B cell (primary cell): ENCODE measurements at places on chromosomes 5 and 9. TPM values are rescaled to one million over a fixed set of nuclear protein-coding genes. Genes with fewer than 3 reads are reported as not detected.

GRCh38 chr5:142537938-142538337, 148.0 kb downstream of the FGF1 start:
- H3K27me3 ChIP-seq: no peaks in the 10 kb centered on the region
- no peaks in the 10 kb centered on the region for H3K36me3 ChIP-seq
- DNase-seq: no peak
- H3K4me3 ChIP-seq: no peak overlapping the region
- no peak overlapping the region for H3K27ac ChIP-seq

GRCh38 chr9:100661668-100662067, 83.8 kb downstream of the CAVIN4 start:
- no peak for DNase-seq
- no peaks in the 10 kb centered on the region for H3K36me3 ChIP-seq

GRCh38 chr9:109447329-109448076, 50.6 kb downstream of the PTPN3 start:
- H3K27me3 ChIP-seq: peaks cover 12% of the 10 kb centered on the region
- H3K4me3 ChIP-seq: no peak overlapping the region
- H3K4me1 ChIP-seq: no peaks in the 10 kb centered on the region
- no peak for DNase-seq

GRCh38 chr5:80369521-80369920, 38.3 kb upstream of the ZFYVE16 start:
- no peak overlapping the region for H3K4me3 ChIP-seq
- no peak overlapping the region for H3K27ac ChIP-seq
- H3K4me1 ChIP-seq: no peaks in the 10 kb centered on the region
- no peak for DNase-seq
- H3K27me3 ChIP-seq: no peaks in the 10 kb centered on the region

DNA sequence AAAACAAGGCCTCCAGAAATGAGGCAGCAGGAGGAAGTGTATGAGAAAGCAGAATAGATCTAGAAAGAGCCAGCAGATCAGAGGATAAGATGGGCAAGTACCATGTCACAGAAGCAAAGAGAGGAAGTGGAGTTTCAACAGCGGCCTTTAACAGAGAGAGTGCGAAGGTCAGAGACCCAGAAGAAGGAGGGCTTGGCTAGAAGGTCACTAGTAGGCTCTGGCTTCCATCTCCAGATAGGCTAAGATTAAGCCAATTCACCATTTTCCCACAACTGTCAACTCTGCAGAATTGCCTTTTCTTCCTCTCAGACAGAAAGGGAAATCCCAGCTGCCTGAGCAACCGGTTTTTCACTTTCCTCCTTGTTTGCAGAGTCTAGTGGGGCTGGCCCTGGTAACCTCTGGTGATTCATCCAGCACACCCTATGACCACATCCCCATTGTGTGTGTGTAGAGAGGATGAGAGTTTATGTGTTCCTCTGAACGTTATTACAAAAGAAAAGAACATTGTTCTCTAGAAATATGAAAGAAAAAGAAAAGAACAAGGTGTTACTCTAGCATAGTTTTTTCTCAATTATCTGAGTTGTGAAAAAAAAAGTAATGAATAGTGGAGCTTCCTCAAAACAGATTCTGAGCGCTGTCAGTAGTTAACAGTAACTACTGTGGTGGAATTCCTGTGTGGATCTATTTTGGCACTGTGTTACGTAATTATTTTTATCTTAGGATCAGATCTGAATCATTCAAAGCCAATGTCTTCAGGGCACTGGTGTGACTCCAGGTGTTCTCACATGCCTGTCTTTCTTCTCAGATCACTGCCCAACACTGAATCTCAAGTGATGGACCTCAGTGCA, 220.4 kb downstream of the ARRDC3 start:
- H3K4me3 ChIP-seq: no peak overlapping the region
- no peaks in the 10 kb centered on the region for H3K27me3 ChIP-seq
- peaks cover 12% of the 10 kb centered on the region for H3K4me1 ChIP-seq
- H3K36me3 ChIP-seq: no peaks in the 10 kb centered on the region
- peak; percentile 35 for DNase-seq

Gene KCTD16
- 0.17 TPM in 1 of 2 replicates, not detected in the other for total RNA-seq

Gene CDH6
- not detected in 2 replicates for total RNA-seq

Gene TMEM174
- total RNA-seq: not detected in 2 replicates

Gene CDKN2A
- total RNA-seq: 9.5 and 11.7 TPM in 2 replicates

Gene GLDC
- 0.71 and 1.1 TPM in 2 replicates for total RNA-seq

DNA sequence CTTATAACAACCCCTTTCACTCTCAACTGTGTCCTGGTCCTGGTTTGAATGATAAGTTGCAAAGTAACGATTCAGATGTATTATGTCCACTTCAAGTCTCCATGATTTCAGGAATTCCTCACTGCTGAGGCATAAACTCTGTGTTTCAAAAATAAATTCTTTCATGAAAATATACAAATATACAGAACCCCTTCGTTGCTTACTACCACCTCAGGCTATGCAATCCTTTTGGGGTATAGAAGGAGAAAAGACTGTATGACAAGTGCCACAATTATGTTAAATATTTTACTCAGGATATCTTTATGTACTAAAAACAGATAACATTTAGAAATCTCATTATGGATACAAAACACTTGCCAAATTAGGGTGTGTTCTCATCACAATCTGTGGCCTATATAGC, 190.7 kb downstream of the KCTD16 start:
- no peaks in the 10 kb centered on the region for H3K36me3 ChIP-seq
- no peak overlapping the region for H3K4me3 ChIP-seq
- DNase-seq: no peak
- no peaks in the 10 kb centered on the region for H3K4me1 ChIP-seq

Gene MAST4
- total RNA-seq: 56.0 and 57.1 TPM in 2 replicates

Gene FAM78A
- 41.8 and 42.9 TPM in 2 replicates for total RNA-seq

DNA sequence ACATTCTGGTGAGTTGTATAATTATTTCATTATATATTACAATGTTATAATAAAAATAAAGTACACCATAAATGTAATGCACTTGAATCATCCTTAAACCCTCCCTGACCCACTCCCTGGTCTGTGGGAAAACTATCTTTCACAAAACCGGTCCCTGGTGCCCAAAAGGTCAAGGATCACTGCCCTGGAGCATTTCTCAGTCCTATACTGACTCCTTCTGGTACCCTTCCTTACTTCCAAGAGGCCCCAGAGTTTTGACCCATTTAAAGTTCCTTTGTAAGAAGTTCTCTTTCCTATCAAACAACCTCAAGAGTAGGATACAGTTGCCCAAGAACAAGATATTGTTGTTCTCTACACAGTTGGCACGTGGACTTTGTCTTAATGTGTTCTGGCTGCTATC, 88.9 kb upstream of the TRPM3 start:
- no peaks in the 10 kb centered on the region for H3K4me1 ChIP-seq
- no peak overlapping the region for H3K4me3 ChIP-seq
- no peak overlapping the region for H3K27ac ChIP-seq
- no peak for DNase-seq
- H3K36me3 ChIP-seq: no peaks in the 10 kb centered on the region
- no peaks in the 10 kb centered on the region for H3K27me3 ChIP-seq

DNA sequence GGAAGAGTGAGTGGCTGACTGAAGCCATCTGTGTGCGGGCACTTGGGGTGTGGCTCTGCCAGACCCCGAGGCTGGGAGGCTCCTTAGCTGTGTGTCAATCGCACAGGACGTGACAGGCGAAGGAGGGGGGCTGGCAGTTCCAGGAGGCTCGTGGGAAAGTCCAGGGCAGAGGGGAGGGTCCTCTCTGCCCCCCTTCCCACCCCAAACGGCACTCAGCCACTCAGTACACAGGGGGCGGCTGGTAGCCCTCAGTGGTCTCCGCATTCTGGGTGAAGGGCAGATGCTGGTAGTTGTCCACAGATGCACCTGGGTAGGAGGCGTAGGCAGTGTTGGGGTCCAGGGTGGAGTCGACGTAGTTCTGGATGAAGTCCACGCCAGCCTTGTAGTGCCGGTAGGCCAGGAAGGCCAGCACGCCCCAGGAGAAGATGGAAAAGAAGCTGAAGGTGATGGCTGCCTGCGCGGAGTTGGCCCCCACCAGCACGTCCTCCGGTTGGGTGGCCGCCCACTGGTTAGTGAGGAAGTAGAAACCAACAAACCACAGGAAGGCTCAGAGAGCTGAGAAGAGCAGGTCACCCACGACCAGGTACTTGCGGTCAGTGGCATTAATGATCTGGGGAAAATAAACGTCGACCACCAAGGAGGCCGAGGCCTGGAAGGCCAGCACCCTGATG, 85.4 kb upstream of the CEP78 start:
- H3K27ac ChIP-seq: no peak overlapping the region
- peaks cover 8% of the 10 kb centered on the region for H3K4me1 ChIP-seq
- H3K4me3 ChIP-seq: no peak overlapping the region
- no peak for DNase-seq

DNA sequence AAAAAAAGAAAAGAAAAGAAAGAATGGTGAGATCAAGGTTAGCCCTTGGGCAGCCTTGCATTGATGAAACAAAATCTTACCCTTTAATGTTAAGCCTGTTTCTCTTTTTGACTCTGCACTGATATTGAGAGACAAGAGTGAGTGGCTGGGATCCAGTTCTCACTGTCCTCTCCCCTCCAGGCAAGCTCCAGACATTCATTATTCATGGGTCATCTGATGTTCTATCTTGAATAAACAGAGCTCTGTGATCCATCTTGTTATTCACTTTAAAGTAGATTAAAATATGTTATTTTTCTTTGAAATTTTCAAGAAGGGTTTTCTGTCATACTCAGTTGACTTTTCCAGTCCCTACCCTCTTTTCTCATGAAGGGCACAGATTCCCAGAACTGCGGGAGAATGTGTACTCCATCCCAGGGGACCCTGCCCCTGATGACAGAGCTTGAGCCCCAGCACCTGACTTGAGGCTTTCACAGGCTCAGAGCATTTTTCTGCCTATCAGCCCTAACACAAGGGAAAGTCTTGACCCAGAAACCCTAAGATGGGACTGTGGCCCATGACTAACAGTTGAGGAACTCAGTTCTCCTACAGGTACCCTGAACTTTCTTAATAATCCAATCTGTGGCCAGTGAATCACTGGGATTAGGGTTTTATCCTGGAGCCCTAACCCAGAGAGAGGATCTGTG, 24.1 kb downstream of the ACTL7B start:
- H3K4me3 ChIP-seq: no peak overlapping the region
- no peaks in the 10 kb centered on the region for H3K27me3 ChIP-seq
- H3K4me1 ChIP-seq: peaks cover 23% of the 10 kb centered on the region
- no peaks in the 10 kb centered on the region for H3K36me3 ChIP-seq
- no peak overlapping the region for H3K27ac ChIP-seq

DNA sequence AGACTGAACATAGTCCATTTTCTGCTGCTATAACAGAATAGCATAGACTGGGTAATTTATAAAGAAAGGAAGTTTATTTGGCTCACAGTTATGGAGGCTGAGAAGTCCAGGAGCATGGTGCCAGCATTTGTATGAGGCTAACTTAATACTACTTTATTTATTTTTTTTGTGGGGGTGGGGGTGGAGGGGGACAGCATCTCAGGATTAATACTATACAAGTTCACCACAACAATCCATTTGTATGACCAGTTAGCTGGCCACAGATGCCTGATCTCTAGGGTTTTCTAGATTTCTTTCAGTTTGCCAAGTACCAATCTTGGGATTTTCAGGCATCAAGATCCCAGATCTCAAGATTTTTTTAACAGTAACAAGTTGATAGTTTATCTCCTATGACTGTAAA, 20.3 kb downstream of the ANGPTL2 start:
- H3K4me1 ChIP-seq: no peaks in the 10 kb centered on the region
- no peak overlapping the region for H3K4me3 ChIP-seq
- no peak overlapping the region for H3K27ac ChIP-seq
- H3K36me3 ChIP-seq: no peaks in the 10 kb centered on the region
- DNase-seq: no peak

Gene ANP32B
- total RNA-seq: 138 and 150 TPM in 2 replicates

DNA sequence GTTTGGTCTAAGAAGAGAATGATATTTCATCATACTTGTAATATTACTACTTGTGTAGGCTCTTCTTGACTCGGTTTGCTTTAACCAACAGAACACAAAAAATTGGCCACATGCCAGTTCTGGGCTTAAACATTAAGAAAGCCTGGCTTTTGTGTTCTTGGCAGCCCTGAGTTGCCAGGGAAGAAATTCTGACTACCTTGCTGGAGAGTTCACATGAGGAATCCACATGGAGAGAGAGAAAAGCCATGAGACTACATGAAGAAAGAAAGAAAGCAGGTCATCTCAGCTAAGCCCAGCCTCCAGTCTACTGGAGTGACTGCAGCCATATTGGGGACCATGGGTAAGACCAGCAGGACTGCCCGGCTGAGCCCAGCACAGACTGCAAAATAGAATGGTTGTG, 524.8 kb downstream of the RAB3C start:
- H3K4me1 ChIP-seq: no peaks in the 10 kb centered on the region
- H3K4me3 ChIP-seq: no peak overlapping the region
- DNase-seq: no peak
- H3K27me3 ChIP-seq: no peaks in the 10 kb centered on the region
- no peaks in the 10 kb centered on the region for H3K36me3 ChIP-seq

- H3K4me3 ChIP-seq: peak overlapping the region; percentile 14
- DNase-seq: peak; percentile 48
- H3K36me3 ChIP-seq: peaks cover 1% of the 10 kb centered on the region
- peak overlapping the region; percentile 71 for H3K27ac ChIP-seq
- H3K27me3 ChIP-seq: no peaks in the 10 kb centered on the region
These were observed 51.8 kb downstream of the BASP1 start for GRCh38 chr5:17269201-17269600.

- H3K36me3 ChIP-seq: no peaks in the 10 kb centered on the region
- H3K27ac ChIP-seq: no peak overlapping the region
- no peak for DNase-seq
These were observed 33.3 kb downstream of the RASEF start for GRCh38 chr9:83029531-83030137.

Gene PCDHGA11
- 1.5 and 1.8 TPM in 2 replicates for total RNA-seq

GRCh38 chr5:10018201-10019069, 231.3 kb downstream of the ATPSCKMT start:
- H3K36me3 ChIP-seq: no peaks in the 10 kb centered on the region
- H3K4me3 ChIP-seq: no peak overlapping the region
- no peaks in the 10 kb centered on the region for H3K27me3 ChIP-seq
- H3K4me1 ChIP-seq: no peaks in the 10 kb centered on the region

- H3K4me1 ChIP-seq: peaks cover 7% of the 10 kb centered on the region
- H3K27ac ChIP-seq: peak overlapping the region; percentile 10
- H3K36me3 ChIP-seq: peaks cover 41% of the 10 kb centered on the region
- DNase-seq: peak; percentile 84
- no peak overlapping the region for H3K4me3 ChIP-seq
These were observed 11.4 kb downstream of the MTAP start for GRCh38 chr9:21813575-21814473.

Gene WASHC1
- 30.9 and 32.8 TPM in 2 replicates for total RNA-seq

GRCh38 chr5:135814812-135815211, 19.7 kb upstream of the SLC25A48 start:
- no peaks in the 10 kb centered on the region for H3K4me1 ChIP-seq
- no peak overlapping the region for H3K4me3 ChIP-seq
- no peak overlapping the region for H3K27ac ChIP-seq
- H3K27me3 ChIP-seq: no peaks in the 10 kb centered on the region
- no peaks in the 10 kb centered on the region for H3K36me3 ChIP-seq

Gene LAMC3
- 0.25 and 0.29 TPM in 2 replicates for total RNA-seq
